ENCODE measurements at places on chromosomes 6 and 20.

DNA sequence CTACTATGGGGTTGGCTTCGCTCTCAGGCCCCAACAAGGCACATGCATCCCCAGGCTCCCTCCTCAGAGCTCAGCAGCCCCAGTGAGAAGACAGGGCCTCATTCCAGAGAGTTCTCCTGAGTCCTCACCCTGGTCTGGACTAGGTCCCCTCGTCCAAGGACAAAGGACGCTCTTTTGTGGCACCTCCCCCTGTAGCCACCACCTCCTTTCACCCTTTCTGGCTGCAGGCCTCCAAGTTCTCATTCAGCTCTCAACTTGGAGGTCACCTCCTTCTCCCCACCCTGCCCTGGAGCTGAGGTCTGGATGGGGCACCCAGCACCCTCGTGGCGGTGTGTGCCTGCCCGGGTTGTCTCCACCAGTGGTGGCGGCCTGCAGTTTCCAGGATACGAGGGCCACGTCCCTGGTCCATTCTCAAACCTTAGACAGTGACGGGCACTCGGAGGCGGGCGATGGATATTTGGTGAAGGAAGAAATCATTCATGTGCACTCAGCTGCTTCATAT lies 2.5 kb downstream of the UNC93A start:
- DNase-seq: no peak

DNA sequence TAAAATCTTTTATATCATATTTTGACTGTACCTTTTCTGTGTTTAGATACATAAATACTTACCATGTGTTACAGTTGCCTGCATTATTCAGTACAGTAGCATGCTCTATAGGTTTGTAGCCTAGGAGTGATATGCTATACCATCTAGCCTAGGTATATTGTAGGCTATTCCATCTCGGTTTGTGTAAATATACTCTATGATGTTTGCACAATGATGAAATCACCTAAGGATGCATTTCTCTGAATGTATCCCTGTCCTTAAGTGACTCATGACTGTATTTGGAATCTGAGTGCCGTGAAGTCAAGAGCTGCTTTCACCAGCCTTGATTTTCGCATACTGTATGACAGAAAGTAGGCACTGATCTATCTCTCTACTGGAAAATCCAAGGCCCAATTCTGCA lies 129.9 kb downstream of the UTRN start:
- DNase-seq: peak; percentile 83

DNA sequence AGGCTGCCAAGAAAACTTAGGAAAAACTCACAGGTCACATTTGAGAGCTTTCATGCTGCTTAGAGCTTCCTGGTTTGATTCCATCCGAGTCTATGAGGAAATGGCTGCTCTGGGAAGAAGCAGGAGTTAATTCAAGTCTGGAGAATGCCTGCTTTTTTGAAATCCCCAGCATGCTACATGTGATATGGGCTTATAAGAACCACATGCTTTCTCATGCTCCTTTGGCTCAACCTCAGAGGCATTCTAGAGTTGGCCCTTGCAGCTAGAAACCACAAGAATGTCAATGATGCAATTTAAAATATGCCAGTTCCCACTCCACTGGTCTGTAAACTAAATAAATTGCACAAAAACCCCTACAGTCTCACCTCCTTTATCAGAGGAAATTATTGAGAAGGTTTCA lies 142.9 kb upstream of the OLIG3 start:
- peak; percentile 97 for DNase-seq

GRCh38 chr20:32664678-32665159 lies 9.0 kb downstream of the C20orf203 start:
- no peak for DNase-seq

DNA sequence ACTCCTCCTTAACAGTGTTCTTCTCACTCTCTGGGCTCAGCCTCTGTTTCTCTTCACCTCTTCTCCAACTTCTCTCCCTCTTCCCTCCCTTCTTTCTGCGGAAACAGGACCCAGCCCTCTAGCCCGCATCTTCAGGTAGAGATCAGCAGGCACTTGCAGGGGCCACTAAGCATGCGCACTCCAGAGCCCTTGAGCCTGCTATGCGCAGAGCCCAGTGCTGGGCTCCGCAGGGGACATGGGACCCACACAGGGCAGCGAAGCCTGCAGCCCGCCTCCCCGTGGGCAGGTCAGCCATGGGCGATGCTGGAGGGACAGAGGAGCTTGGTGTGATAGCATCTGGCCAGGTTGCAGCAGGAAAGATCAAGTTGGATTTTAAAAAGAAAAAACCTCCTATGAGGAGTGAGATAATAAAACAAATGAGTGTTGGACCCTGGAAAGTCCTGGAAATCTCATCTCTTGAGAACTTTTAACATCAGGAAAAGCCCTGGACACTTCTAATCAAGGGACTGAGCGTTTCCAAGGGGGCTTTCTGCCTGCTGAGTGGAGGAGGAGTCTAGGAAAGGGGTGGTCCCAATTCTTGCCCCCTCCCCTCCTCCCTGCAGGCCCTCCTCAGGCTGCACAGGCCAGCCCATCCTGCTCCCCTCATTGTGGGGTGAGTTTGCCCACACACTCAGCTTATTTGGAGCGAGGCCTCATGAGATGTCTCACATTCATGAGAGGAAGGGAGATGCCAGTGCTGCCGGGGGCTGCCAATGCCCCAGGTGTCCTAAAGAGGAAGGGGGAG lies 71.9 kb downstream of the MDGA1 start:
- DNase-seq: no peak

DNA sequence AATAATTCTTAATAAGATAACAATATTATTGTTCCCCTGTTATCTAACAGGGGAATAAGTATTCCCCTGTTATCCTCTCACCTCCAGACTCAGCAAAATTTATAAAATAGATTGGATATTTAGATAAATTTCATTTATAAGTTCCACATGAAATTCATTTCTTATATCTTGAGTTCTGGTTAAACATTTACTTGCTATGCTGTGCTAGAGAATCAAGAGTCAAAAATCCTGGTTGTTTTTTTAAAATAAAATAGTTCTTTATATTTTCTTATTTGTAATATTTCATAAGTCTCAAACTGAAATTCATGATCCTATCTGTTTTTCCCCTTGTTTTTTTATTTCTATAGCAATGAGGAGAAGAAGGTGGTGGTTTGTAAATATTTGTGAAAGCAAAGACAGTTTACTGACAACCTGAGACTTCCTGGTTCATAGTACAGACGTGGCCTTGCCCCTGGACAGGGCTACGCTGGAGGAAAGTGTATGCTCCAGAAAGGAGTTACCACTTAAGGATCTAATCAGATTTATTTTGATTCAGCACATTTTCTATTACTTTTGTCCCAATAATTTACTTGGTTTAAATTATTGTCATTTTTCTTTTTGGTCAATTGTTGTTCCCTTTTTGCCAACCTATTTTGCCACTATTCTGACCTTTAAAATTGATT lies 37.8 kb upstream of the MARCKS start:
- no peak for DNase-seq

GRCh38 chr20:20812136-20812535 lies 99.7 kb upstream of the RALGAPA2 start:
- DNase-seq: no peak

GRCh38 chr20:19830211-19830785 lies 72.2 kb downstream of the RIN2 start:
- DNase-seq: peak; percentile 52

DNA sequence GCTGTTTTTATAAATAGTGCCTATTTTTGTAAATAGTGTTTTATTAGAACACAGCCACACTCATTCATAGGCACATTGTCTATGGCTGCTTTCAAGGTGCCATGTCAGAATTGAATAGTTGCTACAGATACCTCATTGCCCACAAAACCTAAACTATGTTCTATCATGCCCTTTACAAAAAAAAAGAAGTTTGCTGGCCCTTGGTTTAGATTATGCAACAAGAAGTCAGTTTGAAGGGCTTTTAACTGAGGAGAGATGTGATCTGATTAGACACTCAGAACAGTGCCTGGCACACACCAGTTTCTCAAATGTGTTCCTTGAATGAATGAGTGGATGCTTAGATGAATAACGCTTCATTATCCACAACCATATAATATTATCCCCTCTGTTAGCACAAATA lies 366.1 kb downstream of the MAFB start:
- DNase-seq: no peak

- peak; percentile 29 for DNase-seq
Measured at GRCh38 chr6:153511896-153512496, 380.9 kb upstream of the RGS17 start.

GRCh38 chr6:92977018-92977417 lies 442.3 kb downstream of the EPHA7 start:
- no peak for DNase-seq

DNA sequence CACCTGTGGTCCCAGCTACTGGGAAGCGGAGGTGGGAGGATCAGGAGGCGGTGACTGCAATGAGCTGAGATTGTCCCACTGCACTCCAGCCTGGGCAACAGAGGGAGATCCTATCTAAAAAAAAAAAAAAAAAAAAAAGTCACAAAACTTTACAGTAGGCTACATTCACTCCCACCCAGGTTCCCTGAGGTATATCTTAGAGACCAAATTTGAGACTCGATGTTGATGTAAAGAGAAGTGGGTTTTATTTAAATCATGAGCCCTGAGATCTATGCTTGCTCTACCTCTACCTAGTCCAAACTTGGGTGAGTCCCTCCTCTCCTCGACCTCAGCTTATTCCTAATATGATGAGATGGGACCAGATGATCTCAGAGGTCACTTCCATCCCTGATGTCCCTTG lies 8.8 kb upstream of the DEF6 start:
- DNase-seq: no peak

DNA sequence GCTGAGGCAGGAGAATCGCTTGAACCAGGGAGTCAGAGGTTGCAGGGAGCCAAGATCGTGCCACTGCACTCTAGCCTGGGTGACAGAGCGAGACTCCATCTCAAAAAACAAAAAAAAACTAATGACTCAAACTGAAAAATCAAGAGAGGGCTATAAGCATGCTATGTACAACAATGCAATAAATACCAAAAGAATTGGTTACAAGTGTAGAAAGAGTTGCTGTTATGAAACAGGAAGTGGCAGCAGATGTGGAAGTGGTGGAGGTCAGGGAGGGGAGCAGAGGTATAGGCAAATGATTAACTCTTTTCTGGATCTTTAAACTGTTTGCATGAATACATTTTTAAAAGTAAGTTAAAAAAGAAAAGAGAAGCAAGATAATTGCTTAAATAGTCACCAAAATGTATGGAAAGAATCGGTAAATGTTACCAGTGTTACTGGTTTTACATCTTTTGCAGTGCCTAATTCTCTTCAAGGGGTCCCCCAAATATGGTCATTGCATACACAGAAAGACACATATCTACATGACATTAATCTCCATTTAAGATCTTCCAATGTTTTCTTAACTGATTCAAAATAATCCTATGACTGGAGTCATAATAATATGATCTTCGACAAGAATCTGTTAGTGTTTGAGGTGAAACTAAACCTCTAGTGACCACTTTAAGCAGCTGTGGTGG lies 15.0 kb downstream of the CALHM6 start:
- peak; percentile 38 for DNase-seq

DNA sequence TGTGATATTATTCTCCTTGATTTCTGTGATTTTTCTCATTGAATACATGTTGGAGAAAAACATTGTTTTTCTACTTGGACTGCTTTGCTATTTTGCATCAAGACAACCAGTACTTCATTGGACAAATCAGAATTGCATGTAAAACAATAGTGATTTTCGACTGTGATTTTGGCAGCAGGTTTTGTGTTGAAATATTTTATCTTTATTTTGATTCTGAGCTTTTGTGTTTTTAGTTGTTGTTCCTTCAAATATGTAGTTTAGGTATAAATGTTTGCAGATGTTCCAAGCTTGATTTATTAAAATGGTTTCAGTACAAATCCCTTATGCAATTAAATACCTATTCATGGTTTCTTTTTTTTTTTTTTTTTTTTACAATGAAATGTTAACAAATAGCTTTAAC lies 754.1 kb downstream of the DOK5 start:
- no peak for DNase-seq

DNA sequence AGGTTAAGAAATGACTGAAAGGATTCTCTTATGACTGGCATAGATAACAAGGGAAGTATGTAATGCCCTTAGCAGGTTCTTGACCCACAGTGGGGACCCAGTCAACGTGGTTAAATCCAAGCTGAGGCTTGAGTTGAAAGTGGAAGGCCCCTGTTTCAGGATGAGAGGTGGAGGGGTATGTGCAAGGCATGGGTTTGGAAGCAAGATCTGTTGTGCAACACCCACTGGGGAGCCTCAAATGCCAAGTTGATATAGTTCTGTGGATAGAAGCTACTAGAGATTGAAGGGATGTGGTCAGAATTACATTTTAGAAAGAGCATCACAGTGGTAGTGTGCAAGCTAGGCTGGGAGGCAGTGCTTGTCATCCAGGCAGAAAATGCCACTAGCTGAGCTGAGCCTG lies 5.1 kb downstream of the PABPC1L start:
- no peak for DNase-seq

- no peak for DNase-seq
Measured at GRCh38 chr20:44433751-44434538, 41.7 kb upstream of the TTPAL start.

GRCh38 chr6:33171880-33172687 lies 20.2 kb downstream of the COL11A2 start:
- no peak for DNase-seq

DNA sequence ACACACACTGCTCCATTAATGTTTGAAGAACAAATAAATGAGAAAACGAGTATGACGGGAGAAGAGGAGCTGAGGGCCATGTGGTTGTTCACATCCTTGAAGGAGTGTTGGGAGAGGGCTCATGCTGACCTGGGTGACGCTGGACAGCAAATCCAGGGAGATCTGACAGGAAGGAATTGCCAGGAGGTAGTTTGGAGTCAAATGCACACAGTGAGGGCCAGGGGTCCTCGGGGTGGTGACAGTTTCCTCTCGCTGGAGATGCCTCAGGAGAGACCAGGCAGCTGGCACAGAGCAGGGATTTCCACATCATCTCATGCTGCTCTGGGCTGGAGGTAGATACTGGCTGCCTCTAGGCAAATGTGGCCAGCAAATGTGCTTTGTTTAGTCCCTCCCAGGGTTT lies 2.0 kb upstream of the TMEM181 start:
- no peak for DNase-seq

- DNase-seq: no peak
Measured at GRCh38 chr6:20538907-20539306, 4.7 kb downstream of the CDKAL1 start.

GRCh38 chr6:7685276-7685675 lies 40.6 kb upstream of the BMP6 start:
- DNase-seq: no peak

DNA sequence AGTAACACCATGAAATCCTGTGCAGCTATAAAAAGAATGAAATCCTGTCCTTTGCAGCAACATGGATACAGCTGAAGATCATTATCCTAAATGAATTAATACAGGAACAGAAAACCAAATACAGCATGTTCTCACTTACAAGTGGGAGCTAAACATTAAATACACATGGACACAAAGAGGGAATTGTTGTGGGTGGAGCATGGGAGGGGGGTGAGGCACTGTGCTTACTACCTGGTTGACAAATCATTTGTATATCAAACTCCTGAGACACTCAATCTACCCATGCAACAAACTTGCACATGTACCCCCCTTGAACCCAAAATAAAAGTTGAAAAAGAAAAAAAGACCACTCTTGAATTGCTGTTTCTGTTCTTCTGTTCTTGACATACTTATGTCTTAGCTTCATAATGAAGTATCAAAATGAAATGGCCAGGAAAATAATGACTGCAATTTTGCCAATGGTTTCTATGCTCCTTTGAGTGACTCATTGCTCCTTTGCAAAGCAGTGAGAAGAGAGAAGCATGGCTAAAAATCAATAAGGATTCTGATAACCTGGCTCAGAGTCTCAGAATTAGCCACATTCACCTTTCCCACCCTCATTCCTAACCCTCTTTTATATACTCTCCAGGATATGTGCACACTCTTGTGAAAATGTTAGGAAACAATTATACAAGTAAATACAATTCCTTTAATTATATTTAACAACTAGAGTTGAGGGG lies 71.0 kb downstream of the CYP39A1 start:
- no peak for DNase-seq
